RWPE2 (cell line): ENCODE measurements at places on chromosomes 6 and 20.

DNA sequence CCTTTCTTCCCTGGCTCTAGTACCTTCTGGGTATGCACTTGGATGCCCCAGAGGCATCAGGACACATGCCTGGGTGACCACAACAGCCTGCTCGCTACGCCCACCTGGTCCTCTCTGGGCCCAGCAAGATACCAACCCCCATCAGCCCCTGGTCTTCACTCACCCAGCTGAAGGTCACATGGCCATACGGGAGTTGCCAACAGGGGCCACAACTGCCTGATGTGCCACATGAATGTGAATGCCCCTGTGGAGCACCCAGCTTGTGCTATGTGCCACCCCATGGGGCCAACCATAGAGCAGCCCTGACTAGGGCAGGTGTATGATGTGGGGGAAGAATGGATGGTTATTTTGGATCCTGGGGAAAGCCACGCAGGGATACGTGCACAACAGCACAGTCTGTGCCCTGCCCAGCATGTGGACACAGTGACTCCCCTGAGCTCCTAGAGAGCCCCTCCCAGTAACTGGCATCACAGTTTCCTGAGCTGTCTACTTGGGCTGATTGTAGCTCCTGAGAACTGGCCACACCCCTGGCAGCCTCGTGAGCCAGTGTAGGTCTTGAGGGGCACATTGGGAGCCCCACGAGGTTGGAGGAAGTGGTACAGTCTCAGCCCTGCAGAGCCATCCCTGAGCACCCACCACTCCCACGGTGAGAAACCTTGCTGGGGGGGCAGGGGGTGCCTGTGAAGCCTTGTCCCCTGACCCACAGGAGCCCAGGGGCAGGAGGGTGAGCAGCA lies 10.5 kb upstream of the PCMTD2 start:
- peak; percentile 71 for DNase-seq

DNA sequence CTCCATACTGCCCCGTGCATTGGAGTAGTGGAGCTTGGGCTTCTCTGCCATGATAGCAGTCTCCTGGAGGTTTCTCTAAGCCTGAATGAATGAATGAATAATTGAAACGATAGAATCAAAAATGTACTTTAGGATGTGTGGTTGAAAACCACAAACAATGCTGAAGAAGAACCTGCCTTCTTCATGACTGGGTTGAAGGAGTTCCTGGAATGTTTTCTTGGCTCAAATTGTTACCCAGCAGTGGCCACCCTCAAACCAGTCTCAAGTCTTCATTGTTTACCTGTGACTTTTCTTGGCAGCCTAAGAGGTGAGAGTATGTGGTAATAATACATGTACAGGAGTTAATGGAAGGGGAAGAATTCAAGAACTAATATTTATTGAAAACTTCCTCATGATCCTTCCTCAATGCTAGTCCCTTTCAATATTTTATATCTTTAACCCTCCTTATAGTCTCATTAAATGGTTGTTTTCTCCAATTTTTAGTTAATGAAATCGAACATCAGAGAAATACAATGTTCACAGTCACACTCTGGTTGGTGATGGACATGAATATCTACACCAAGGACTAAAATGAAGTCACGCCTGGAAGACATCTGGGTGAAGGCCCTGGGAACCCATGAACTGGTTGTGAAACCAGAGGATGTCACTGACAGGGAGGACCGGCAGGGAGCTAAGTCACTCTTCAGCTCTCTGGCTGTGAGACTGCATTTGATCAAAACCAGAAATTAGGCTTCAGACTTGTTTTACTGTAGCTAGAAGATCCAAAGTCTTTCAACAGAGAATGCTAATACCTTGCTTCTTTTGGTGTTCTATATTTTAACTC lies at the start of gene GSTA5:
Gene GSTA5, minus strand, starts transcription at position 51 of the 823 bp plus-strand sequence.
- no peak for DNase-seq

DNA sequence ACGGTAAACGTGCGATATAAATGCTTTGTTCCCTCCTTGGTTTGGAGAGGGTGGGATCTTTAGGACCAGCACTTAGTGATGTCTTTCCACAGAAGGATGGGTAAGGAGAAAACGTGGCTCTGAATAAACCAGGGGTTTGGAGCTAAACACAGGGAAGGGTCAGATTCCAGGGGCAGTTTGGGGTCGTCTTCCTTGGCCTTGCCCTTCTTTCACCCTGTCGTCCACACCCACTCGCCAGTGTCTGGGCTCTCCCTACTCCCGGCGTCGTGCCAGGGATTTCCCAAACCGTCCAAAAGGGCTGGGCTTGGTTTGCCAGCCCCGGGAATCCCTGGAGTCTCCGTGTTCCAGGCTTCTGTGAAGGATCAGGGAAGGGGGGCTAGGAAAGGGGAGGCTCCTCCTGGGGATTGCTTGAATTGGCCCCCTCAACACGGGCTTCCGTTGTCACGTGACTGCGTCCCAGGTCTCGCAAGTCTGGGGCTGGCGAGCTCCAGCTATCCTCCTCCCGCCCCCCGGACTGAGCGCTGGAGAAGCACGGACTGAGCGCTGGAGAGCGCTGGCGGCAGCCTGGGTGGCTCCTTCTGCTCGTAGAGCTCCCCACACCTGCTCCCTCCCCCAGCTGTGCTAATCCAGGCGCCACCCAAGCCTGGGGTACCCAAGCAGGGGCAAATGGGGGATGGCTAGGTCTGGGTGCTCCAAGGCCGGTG lies 9.4 kb upstream of the ARMC12 start:
- peak; percentile 80 for DNase-seq

DNA sequence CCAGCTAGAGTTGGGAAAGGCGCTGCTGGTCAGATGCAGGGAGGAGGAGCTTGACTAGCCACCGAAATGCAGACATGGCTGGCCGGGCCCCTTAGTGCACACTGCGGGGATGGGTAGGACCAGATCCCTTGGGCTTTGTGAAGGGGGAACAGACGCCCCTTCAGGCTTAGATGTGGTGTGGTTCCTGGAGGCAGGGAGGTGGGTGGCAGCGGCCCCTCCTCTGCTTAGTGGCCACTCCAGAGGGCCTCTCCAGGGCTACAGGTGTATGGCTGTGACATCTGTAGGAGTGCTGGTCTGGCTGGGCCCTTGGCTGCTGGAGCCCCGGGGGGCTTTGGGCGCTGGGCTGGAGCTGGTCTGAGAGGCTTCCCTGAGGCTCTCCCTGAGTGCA lies 5.9 kb downstream of the CCND3 start:
- DNase-seq = no peak

- no peak for DNase-seq
Measured at GRCh38 chr6:39107034-39107433, 8.0 kb downstream of the SAYSD1 start.
